ENCODE measurements at places on chromosomes 12 and 14. TPM values are rescaled to one million over a fixed set of nuclear protein-coding genes. Genes with fewer than 3 reads are reported as not detected.

KCNK10 gene
- total RNA-seq: not detected

ZNF839 gene
- 16.7 TPM for total RNA-seq

KRT78 gene
- not detected for total RNA-seq

HOXC12 gene
- not detected for total RNA-seq

DUSP6 gene
- total RNA-seq: 15.3 TPM

TAC3 gene
- 0.54 TPM for total RNA-seq

MUCL1 gene
- not detected for total RNA-seq

MSI1 gene
- 0.78 TPM for total RNA-seq

OR6C2 gene
- not detected for total RNA-seq

HSPB8 gene
- total RNA-seq: not detected

PKP2 gene
- 0.13 TPM for total RNA-seq

CIT gene
- total RNA-seq: 48.4 TPM
